Mucosa of gallbladder (tissue), 1 donor: ENCODE measurements at places on chromosomes 2 and 18.

- no peak for DNase-seq
Observed at GRCh38 chr2:101123795-101124471, 27.2 kb downstream of the TBC1D8 start.

GRCh38 chr18:53644799-53645471 is 579.5 kb downstream of the MBD2 start:
- no peak for DNase-seq

DNA sequence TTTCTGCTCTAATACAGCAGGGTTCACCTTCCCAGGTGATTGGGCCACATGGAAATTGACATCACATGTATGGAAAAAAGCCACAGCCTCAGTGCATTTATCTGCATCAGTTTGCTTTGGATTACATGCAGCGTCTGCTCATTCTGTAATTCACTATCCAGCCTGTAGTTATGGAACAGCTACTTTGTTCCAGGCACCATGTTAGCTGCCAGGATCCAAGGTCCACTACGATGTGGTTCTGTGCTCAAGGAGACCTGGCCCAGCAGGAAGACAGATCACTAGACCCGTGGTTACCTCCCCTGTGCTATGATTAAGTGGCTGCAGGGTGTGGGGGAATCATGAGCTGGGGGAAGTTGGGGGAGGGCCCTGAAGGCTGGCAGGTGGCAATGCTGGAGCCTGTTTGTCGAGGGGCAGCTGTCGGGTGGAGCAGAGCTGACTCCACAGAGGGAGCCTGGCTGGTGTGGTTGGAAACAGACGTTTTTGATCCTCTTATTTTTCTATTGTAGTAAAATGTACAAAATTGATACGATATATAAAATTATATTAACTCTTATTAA is 58.6 kb downstream of the TSHZ1 start:
- DNase-seq, result no peak

DNA sequence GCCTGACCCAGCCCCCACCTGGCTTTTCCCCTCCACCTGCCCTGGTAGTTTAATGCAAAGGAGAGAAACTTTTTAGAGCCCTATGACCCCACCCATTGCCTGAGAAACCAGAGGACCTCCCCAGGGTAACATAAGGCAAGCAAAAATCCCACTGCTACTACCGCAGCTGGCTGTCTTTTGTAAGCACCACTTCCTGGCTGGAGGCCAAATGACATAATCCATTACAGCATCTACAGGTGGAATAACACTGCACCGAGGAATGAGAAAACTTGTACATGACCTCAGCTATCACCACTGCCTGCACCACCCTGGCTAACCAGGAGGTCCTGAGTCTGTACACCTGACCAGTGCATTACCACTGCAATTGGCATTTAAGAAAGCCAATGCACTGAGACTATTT is 149.6 kb upstream of the GALNT5 start:
- DNase-seq, result peak; percentile 16

DNA sequence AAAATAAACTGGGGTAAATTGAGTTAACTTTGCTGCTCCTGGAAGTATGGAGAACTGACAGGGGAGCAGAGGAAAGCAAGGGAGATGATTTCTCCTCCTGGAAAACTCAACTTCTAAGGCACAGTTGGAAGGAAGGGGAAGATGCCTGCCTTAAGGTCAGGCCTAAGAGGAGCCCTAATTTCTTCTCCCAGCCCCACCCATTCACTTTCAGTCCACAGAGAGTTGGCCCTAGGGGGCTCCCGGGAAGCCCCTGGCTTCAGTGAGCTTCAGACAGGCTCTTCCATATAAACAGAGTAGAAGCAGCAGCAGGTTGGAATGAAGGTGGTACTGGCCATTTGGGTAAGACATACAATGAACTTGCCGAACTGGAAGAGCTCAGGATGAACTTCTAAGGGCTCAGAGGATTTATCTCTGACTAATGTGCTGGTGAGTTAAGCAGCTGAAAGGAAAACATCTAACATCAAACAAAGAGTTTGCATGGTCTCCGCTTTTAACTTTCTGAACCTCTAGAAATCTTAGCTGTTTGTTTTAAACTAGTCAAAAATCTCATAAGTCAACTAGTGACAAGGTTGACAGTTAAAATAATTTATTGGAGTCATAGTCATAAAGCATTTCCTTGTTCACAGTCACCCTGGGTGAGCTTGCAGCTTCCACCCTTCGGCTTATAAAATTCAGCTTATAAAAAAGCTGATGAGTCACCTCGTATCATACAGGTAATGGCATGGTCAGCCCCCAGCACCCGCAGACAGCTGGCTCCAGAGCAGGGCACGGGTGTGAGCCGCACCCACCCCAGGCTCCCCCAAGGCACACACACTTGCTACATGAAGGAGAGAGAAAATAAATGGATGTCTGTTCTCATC is 9.8 kb downstream of the MALL start:
- DNase-seq, result no peak

GRCh38 chr2:151640087-151640486 is 94.2 kb downstream of the NEB start:
- no peak for DNase-seq

DNA sequence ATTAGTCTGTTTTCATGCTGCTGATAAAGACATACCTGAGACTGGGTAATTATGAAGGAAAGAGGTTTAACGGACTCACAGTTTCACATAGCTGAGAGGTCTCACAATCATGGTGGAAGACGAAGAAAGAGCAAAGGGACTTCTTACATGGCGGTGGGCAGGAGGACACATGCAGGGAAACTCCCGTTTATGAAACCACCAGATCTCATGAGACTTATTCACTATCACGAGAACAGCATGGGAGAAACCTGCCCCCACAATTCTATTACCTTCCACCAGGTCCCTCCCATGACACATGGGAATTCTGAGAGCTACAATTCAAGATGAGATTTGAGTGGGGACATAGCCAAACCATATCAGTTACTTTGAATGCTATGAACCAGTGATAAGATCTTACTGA is 44.1 kb downstream of the SCTR start:
- no peak for DNase-seq
